ENCODE measurements at places on chromosomes 12 and 14. TPM values are rescaled to one million over a fixed set of nuclear protein-coding genes. Genes with fewer than 3 reads are reported as not detected.

DNA sequence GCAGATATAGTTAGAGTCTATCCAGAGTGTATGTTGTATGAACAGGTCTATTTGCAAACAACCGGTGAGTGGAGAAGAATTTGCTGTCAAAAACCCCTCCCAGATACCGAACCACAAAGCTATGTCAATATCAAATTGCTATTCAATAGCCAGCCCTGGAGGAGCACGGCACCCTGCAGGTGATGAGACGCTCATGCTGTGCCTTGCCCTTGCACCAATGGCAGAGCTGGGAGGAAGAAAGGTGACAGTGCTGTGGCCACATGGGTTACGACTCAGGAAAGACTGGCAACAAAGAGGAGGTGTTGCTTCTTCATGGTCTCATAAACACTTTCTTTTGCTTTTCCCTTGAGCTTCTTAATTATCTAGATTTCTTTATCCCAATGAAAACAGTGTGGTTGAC is 55.7 kb downstream of the PAX9 start:
- DNase-seq = no peak
- H3K4me3 ChIP-seq = no peak overlapping the region

DNA sequence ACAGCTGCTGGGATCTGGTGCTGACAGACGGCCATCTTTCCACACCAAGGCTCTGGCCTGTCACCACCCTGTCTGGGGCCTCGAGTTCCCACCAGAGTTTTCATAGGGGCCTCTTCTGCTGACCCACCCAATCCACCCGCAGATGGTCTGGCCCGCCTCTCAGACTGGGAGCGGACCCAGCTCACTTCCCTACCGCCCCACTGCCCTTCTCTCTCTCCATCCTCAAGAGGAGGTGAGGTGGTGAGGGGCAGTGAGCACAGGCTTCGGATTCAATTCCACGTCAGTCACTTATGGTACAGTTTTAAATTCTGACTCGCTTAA is 12.3 kb upstream of the RPS6KL1 start:
- peaks cover 7% of the 10 kb centered on the region for H3K27me3 ChIP-seq
- DNase-seq = no peak
- no peak overlapping the region for H3K27ac ChIP-seq
- no peaks in the 10 kb centered on the region for H3K36me3 ChIP-seq
- peaks cover 12% of the 10 kb centered on the region for H3K4me1 ChIP-seq
- no peak overlapping the region for H3K4me3 ChIP-seq

- no peaks in the 10 kb centered on the region for H3K27me3 ChIP-seq
- no peak overlapping the region for H3K27ac ChIP-seq
- DNase-seq = no peak
- H3K4me1 ChIP-seq = no peaks in the 10 kb centered on the region
- no peak overlapping the region for H3K4me3 ChIP-seq
These were observed 87.5 kb upstream of the PDZRN4 start for GRCh38 chr12:41100572-41100971.

DNA sequence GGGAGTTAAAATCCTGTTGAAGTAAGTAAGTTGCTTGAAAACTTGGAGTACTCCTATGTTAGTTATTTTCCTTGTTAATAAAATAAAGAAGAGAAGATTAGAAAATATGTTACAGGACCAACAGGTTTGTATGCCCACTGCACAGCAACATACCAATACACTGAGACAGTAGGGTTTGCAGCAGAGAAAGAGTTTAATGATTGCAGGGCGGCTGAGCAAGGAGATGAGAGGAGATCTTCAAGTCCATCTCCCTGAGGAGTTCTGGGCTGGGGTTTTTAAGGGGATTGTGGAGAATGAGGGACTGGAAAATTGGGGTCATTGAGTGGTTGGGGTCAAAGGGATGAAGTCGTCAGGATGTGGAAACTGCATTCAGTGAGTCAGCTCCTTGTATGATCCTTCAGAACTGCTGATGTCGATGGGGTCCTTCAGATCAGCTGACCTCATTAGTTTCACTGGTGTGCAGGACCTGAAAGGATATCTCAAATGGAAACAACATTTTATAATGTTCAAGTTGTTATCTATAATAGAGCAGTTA is 4.3 kb upstream of the HSD17B6 start:
- no peak overlapping the region for H3K27ac ChIP-seq
- no peak overlapping the region for H3K4me3 ChIP-seq
- DNase-seq = peak; percentile 35
- H3K36me3 ChIP-seq = peaks cover 6% of the 10 kb centered on the region
- H3K27me3 ChIP-seq = peaks cover 2% of the 10 kb centered on the region

DNA sequence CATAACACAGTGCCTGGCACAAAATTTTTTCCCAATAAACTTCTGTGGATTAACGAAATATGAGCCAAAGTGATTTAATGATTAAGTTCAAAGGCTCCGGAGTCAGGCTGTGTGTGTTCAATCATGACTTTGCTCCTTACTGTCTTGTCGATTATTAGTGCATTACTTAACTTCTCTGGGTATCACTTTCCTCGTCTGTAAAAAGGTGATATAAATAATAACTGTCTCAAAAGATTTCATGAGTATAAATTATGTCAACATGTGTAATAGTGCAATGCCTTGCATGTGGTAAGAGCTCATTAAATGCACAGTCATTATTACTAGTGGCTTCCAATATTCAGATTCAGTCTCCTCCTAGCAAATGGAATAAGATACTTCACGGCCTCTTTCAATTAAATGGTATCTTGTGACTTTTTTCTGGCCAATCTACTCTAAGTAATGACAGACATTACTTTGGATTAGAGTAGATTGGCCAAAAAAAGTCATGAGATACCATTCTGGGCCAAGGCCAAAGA is 6.8 kb upstream of the IFNG start:
- no peak for DNase-seq
- no peak overlapping the region for H3K27ac ChIP-seq
- no peak overlapping the region for H3K4me3 ChIP-seq
- peaks cover 29% of the 10 kb centered on the region for H3K4me1 ChIP-seq

DNA sequence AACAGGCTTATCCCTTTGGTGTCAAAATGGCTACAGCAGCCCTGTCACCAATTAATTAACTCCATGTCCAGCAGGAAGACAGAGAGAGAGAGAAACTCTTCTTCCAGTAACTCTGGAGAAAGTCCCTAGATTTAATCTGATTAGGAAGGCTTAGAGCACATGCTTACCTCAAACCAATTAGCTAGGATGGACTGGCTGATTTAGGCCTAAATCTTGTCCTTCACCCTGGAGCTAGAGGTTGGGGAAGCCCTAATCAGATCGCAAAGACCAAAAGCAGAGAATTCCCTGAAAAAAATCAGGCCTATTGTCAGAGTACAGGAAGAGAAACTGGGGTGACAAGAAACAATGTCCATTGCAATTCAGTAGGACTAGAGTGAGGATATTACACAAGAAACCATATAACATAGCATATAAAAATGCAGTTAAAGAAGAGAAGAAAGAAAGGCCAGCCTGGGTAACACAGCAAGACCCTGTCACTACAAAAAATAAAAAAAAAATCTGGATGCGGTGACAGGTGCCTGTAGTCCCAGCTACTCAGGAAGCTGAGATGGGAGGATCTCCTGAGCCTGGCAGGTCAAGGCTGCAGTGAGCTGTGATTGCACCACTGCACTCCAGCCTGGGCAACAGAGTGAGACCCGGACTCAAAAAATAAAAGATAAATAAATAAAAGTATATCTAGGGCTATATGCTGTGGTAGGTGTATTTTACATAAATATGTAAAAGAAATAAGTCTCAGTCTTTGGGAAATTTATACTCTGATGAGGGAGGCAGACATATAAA is 34.9 kb upstream of the TUBA1A start:
- no peak for DNase-seq
- no peak overlapping the region for H3K27ac ChIP-seq
- no peaks in the 10 kb centered on the region for H3K36me3 ChIP-seq
- H3K4me1 ChIP-seq = no peaks in the 10 kb centered on the region
- H3K4me3 ChIP-seq = no peak overlapping the region
- H3K27me3 ChIP-seq = no peaks in the 10 kb centered on the region

DNA sequence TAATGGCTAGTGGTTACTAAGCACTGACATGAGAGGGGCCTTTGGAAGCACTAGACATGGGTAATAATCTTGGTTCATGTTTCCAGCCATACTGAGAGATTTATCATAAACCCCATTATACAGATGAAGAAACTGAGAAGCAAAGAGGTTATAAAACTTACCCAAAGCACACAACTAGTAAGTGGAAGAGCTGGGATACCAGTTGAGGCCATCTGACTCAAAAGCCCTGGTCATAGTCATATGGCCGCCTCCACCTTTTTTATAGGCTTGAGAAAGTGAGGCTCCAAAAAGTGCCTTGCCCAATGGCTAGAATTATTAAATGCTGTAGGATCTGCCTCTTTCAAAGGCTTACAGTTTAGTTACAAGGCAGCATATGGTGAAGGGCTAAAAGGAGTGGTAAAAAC is 944 bp downstream of the TXNRD1 start:
- peaks cover 6% of the 10 kb centered on the region for H3K27me3 ChIP-seq
- H3K4me3 ChIP-seq = peak overlapping the region; percentile 71
- H3K27ac ChIP-seq = no peak overlapping the region
- H3K4me1 ChIP-seq = peaks cover 38% of the 10 kb centered on the region

DNA sequence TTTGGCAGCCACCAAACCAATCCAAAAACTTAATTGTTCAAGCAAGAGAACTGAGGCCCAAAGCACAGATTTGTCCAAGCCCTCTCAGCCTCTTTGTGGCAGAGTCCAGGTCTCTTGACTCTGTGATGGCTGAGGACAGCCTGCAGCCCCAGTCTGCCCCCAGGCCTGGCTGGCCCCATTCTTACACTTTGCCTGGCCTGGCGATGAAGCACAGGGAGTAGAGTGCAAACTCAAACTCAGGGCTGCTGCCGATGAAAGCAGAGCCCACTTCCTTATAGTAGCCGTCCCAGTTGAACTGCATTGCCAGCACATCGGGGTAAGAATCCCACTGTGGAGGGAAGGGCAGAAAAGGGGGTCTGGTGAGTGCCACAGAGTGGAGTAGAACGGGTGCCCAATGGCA is 5.6 kb upstream of the RPAP3 start:
- no peaks in the 10 kb centered on the region for H3K27me3 ChIP-seq
- peaks cover 3% of the 10 kb centered on the region for H3K36me3 ChIP-seq
- DNase-seq = no peak
- peaks cover 41% of the 10 kb centered on the region for H3K4me1 ChIP-seq
- no peak overlapping the region for H3K27ac ChIP-seq
- H3K4me3 ChIP-seq = no peak overlapping the region

GRCh38 chr14:55028066-55028465 is 1.0 kb downstream of the SOCS4 start:
- peak overlapping the region; percentile 95 for H3K27ac ChIP-seq
- peaks cover 19% of the 10 kb centered on the region for H3K36me3 ChIP-seq
- no peak for DNase-seq

DNA sequence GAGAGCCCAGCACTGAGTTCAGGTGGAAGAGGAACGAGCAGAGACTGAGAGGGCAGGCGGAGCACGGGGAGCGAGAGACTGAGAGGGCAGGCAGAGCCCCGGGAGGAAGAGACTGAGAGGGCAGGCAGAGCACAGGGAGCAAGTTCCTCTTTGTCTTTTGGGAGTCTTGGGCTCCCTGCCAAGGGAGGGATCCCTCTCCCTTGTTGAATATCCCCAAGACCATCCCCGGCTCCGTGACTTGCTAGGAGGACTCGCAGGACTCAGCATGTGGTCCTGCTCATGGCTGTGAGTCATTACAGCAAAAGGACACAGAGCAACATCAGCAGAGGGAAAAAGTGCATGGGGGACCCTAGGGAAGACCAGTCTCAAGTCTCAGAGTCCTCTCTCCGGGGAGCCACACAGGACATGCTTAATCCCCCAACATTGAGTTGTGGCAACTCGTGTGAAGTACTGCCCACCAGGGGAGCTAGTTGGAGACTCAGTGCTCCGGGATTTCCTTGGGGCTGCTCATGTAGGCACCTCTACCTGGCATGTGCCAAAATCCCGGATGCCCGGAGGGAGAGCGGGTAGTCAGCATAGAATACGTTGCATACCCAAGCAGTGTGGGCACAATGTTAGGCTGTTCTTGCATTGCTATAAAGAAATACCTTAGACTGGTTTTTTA is 81.0 kb downstream of the CCDC92 start:
- no peak for DNase-seq
- H3K36me3 ChIP-seq = no peaks in the 10 kb centered on the region
- no peak overlapping the region for H3K4me3 ChIP-seq
- no peak overlapping the region for H3K27ac ChIP-seq
- peaks cover 12% of the 10 kb centered on the region for H3K27me3 ChIP-seq

- H3K27me3 ChIP-seq = peaks cover 25% of the 10 kb centered on the region
- H3K4me1 ChIP-seq = peaks cover 5% of the 10 kb centered on the region
- no peaks in the 10 kb centered on the region for H3K36me3 ChIP-seq
- no peak within 1 kb of the TSS for H3K27ac ChIP-seq
- DNase-seq = no peak
These were observed at the start of gene C14orf39 for GRCh38 chr14:60485598-60486251. C14orf39 (minus strand) TSS chr14:60486063; CDS start chr14:60485078, 985 bp downstream.

DNA sequence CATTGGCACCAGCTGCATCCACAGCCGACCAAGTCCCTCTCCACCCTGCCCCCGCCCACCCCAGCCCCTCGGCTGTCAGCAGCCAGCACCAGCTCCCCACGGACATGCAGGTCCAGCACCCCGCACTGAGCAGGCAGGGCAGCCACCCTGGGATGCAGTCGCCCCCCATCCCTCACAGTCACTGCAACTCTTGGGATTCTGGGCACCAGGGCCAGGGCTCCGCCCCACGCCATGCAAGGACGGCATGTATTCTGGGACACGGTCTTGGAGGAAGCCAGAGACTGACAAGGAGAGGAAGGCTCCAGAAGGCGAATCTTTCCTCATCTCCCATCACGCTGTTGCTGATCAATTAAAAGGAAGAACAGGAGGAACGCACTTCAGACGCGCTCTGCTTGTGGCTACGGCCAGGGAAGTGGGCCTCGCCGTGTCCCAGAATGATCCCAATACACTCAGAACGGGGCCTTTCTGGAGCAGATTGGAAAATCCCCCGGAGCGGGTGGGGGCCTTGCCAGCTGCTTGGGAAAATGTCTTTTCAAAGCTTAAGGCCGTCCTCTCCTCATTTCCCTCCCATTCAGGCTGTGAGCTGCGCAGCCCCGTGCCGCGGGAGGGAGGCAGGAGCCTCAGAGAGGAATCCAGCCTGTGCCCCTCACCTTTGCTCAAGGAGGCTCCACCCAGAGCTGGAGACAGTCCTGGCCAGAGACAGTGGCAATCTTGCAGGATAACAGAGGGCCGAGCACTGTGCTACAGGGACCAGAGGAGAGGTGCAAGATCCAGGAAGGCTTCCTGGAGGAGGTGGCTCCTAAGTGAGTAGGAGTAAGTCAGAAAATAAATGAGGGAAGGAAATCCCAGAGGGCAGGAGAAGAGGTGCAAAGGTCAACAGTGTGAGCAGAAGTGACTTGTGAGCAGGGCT is 54.1 kb upstream of the DIO3 start:
- H3K27me3 ChIP-seq = no peaks in the 10 kb centered on the region
- H3K4me1 ChIP-seq = no peaks in the 10 kb centered on the region
- no peak for DNase-seq
- no peaks in the 10 kb centered on the region for H3K36me3 ChIP-seq
- no peak overlapping the region for H3K4me3 ChIP-seq

The CCDC38 gene
- total RNA-seq = 0.12 TPM

The WNK1 gene
- total RNA-seq = 211 TPM

The TAS2R42 gene
- total RNA-seq = not detected

The TEDC1 gene
- total RNA-seq = 56.8 TPM

The ARHGDIB gene
- 1,284 TPM for total RNA-seq
